ENCODE measurements at places on chromosomes 16 and 17.

- DNase-seq = no peak
These were observed 123.3 kb downstream of the CDK5R1 start for GRCh38 chr17:32609884-32610650.

DNA sequence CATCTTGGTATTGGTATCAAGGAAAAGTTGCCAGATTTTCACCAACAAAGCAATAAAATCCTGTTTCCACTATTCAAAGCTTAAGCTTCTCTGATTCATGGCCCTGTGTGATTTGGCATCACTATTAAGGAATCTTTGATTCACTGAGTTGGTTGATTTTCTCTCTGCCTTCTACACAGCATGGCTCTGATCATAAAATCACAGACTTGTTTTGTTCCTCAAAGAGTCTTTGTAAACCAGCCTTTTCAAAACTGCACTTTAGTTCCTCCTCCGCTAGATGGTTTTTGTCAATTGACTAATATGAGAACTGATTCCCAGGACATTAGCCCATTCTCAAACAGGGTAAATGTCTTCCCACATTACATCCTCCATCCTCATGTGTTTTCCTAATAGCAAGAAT is 197.6 kb downstream of the DNAH9 start:
- no peak for DNase-seq

GRCh38 chr16:82728901-82729300 is 102.1 kb downstream of the CDH13 start:
- DNase-seq = no peak

- peak; percentile 29 for DNase-seq
These were observed 11.3 kb downstream of the DOK4 start for GRCh38 chr16:57474671-57475661.

- no peak for DNase-seq
These were observed 48.9 kb downstream of the IQCK start for GRCh38 chr16:19766988-19767387.

DNA sequence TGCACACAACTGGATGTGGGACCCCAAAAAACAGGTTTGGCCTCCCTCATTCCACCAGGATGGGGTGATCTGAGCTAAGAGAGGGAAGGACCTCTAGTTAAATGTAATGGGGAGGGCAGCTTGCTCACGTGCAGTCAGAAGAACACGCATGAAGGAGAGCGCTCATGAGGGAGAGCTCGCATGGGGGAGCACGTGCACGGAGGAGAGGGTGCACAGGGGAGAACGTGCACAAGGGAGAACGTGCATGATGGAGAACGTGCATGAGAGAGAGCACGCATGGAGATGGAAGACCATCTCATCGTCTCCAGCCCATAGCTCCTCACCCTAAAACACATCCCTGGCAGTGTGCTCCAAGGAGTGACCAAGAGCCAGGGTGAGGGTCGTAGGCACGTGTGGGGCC is 141.2 kb downstream of the RBFOX3 start:
- DNase-seq = no peak

GRCh38 chr17:64535357-64535756 is 28.6 kb downstream of the CEP95 start:
- no peak for DNase-seq

DNA sequence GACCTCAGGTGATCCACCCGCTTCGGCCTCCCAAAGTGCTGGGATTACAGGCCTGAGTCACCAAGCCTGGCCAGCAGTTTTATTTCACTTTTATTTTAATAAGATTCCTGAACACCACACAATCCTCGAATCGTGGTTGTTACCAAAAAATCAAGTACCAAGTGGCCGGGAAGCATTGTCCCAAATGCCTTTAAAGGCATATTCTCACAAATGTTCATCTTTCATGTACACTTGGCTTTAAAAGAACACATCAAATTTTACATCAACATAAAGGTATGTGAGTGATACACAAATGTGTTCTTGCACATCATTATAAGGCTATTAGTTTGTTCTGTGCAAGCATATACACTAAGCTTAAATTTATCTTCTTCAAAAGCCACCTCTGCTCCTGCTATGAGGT is 8.1 kb upstream of the MYH11 start:
- no peak for DNase-seq

GRCh38 chr16:27253526-27253930 is 15.0 kb downstream of the NSMCE1 start:
- DNase-seq = no peak

- DNase-seq = no peak
These were observed 7.3 kb downstream of the CLUH start for GRCh38 chr17:2704031-2704889.

GRCh38 chr17:2517539-2517938 is 5.9 kb upstream of the METTL16 start:
- no peak for DNase-seq

DNA sequence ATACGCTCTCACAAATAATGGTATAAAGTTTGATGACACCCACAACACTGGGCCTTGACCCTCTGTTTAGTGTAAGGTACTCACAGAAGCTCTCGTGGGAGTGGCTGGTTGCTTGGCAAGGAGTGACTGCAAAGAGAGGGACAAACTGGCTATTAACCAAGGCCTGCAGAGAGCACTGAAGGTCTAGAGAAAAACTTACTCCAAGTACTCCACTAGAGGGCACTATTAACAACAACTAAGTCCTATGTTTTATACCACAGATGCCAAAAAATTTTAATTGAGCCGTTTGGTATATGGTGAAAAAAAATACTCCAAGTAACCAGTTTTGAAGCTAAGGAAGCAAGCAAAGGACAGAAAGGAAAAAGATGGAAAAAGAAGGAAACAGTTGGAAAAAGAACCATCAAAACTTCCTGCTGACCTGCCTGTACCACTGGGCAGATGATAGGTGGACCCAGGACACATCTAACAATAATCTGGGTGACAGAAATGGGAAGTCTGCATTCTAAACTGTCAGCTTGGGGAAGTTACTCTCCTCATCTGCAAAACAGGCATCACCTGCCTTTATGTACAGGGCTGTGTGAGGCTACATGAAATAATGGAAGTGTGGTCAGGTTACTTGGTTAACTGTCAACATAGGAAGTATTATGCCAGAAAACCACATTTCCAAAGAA is 23.2 kb downstream of the DYNC1LI2 start:
- DNase-seq = peak; percentile 19

- DNase-seq = no peak
These were observed 24.0 kb upstream of the PHB1 start for GRCh38 chr17:49438436-49439278.

GRCh38 chr17:49015924-49016774 is 19.0 kb downstream of the IGF2BP1 start:
- no peak for DNase-seq

DNA sequence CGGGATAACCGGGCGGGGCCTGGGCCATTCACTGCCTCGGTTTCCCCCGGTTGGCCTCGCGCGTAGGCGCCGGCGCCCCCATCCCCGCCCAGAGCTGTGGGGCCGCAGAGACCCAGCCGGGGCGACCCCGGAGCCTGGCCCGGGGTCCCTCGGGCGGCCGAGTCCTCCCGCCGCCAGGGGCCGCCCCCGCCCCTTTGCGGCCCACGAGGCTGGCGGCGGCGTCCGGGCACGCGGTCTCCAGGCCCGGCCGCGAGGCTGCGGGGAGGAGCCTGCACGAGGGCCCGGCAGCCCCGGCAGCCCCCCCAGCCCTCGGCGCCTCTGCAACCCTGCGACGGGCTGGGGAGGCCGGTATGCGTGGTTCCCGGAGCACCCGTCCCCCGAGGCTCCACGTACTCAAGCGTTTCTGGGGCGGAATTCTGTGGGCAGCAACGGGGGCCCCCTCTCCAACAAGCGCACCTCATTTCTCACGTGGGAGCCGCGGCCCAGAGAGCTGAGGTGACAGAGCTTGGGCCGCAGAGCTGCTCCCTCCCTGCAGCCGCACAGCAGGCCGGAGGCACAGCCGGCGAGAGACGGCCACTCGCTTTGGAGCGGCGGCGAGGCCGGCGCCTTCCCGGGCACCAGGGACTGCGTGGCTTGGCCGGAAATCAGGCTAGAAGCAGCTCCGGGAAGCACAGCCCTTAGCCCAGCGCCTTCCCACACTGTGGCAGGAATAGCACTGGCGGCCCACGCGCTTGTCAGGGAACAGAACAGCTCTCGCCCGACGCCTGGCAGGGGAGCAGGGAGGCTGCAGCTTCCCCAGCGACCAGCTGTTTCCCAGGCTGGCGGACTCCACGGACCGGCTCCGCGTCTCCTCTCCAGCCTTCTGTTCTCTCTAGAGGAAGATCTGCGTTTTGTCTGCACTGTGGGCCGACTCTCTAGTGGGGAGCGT is 867 bp upstream of the LIMD2 start:
- peak; percentile 63 for DNase-seq

- DNase-seq = no peak
These were observed 72.8 kb downstream of the AMFR start for GRCh38 chr16:56352351-56353053.

DNA sequence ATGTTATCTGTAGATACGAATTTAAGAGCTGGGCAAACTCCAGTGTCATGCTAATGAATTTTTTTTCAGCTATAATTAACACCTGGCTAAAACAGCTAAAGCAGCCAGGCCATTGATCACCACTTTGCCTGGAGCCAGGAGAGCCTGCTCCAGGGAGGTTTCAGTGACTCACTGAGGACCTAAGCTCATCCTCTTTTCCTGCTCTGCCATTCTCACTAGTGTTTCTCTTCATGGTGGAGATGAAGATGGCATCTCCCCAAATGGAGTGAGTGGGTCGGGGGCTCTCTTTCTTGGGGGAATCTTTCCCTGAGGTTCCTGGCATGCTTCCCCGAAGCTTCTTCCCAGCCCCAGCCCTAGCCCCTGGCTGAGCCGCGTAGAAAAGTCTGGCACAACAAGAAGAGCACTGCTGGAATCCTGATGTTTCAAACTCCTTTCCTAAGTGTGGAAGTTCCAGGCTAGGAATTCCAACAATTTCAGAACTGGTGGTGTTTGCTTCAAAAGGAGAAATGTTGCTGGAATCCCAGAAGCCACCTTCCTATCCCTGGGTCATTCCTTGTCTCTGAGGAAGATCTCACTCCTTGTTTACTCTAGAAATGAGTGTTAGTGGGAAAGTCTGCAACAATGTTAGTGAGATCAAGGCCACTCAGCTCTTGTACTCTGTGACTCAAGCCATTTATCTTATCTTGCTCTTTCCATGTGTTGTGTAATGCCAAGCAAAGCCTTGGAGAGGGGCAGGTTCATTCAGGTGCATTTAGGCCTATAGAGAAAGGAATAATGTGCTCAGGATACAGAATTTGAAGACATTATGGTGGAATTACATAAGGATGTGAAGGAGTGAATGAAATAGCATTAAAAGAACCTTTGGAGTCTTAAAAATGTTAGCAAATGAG is 26.0 kb upstream of the B4GALNT2 start:
- no peak for DNase-seq

- no peak for DNase-seq
These were observed 19.3 kb downstream of the ITGAL start for GRCh38 chr16:30491744-30492308.

- DNase-seq = no peak
These were observed 215.9 kb downstream of the RPTOR start for GRCh38 chr17:80760511-80760911.

GRCh38 chr17:979212-979538 is 401 bp downstream of the NXN start:
- DNase-seq = no peak

DNA sequence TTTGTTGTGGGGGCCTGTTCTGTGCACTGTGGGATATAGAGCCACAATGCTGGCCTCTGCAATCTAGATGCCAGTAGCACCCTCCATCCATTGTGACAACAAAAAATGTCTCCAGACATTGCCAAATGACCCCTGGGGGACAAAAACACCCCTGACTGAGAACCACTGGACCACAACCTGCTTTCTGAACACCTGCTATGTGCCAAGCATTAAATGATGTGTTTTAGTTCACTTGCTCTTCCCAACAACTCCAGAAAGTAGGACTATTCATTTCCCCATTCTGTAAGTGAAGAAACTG is 367.0 kb upstream of the ERCC4 start:
- DNase-seq = no peak

DNA sequence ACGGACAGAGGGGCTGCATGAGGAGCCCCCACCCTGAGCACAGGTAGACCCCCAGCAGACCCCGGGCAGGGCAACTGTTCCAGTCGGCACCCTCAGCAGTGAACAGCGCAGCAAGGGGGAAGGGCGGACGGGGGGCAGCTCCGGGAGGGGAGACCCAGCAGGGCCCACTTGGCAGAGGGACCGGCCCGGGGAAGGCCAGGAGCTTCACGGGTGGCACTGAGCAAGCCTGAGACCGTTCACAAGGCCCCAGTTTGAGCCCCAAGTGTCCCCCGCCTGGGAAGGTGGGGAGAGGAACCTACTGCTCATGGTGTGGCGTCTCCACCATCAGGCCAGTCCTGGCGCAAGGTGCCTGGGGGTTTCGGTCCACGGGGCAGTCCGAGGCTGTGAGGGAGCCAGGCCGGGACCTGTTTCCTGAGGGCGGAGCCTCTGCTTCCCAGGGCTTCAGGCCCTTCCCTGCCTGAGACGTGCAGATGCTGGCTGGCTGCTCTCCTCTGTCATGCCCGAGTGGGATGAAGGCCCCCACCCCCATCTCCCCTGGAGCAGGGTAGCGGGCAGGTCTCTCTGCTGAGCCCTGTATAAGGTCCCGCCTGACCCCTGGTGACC is 54.4 kb upstream of the GNG13 start:
- DNase-seq = peak; percentile 8

DNA sequence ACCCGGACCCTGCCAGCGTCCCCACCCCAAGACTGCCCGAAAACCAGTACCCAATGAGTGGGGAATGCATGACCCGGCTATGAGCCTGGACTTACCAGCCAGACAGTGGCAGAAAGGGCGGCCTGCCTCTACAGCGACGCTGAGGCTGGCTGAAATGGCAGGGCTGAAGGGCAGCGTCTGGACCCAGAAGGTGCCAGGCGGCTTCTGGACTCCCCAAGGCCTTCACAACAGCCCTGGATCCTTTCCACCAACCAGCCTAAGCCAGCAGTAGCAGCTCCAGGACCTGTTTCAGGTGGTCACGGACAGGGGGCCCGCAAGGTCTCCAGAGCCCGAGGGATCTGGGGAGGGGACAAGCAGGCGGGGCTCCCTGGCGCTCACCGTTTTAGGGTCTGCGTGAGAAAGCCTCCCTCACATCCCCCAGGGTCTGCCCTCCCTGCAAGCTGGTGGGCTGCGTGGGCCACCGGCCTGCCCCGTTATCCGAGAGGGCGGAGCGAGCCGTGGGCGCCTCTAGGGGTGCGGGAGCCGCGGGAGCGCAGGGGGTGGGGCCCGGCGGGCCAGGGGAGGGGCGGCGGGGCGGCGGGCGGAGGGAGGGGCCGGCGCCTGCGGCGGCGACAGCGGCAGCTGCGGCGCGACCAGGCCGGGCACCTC is at the start of gene RIPOR1:
Gene RIPOR1 (plus strand): TSS at position 608 of the 648 bp plus-strand sequence. CDS start 9,618 bp downstream, outside the sequence.
- peak; percentile 70 for DNase-seq

DNA sequence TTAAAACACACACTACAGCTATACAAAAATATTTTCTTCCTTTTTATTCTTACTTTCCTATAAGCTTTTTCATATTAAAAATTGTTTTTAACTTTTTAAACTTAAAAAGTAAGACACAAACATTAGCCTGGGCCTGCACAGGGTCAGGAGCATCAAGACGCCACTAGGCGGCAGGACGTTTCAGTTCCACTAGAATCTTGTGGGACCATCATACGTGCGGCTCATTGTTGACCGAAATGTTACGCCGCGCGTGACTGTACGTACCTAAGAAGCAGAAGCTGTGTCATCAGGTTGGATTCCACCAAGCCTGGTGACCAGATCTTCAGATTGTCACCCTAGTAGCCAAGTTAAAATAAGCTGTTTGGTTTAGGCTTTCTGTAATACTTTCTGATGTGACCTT is 47.1 kb downstream of the USP10 start:
- DNase-seq = no peak

GRCh38 chr16:11051879-11052808 is 107.8 kb downstream of the CLEC16A start:
- DNase-seq = no peak

- no peak for DNase-seq
These were observed 5.8 kb downstream of the TXNDC11 start for GRCh38 chr16:11736903-11737302.

- DNase-seq = no peak
These were observed 79.4 kb downstream of the RBFOX3 start for GRCh38 chr17:79531191-79532095.

- no peak for DNase-seq
These were observed 8.0 kb upstream of the CCL1 start for GRCh38 chr17:34370997-34371395.

Measured in BE2C (cell line).